Transverse colon (tissue), 4 donors: ENCODE measurements at places on chromosomes 16 and 17.

DNA sequence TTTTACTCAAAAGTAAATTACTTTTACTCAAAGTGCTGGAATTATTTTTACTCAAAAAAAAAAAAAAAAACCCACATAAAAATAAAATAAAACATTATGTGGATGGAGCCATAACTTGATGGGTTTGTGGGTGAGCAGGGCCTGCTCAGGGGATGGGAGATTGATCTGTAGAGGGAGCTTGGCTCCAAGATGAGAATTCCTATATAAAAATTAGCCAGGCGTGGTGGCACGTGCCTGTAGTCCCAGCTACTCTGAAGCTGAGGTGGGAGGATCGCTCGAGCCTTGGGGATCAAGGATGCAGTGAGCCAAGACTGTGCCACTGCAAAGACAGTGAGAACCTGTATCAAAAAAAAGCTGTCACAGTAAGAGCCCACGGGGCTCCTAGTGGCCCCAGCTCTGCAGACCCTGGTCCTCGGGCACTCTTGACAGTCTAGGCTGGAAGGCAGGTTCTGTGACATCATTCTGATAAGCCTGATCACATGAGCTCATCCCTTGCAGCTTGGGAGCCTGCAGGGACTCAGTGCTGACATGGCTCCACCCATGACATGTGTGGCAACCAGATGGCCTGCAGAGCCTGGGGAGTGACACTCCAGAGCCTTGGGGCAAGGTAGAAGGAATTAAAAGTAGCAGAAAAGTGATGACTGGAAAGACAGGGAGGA lies 42.5 kb downstream of the ST3GAL2 start:
- no peak for DNase-seq

- DNase-seq = no peak
Measured at GRCh38 chr17:19642373-19642893, 6.1 kb upstream of the ALDH3A2 start.

- no peak for DNase-seq
Measured at GRCh38 chr16:57728336-57729181, 7.0 kb upstream of the KATNB1 start.

- DNase-seq = no peak
Measured at GRCh38 chr16:72092832-72093447, 480 bp downstream of the TXNL4B start.

DNA sequence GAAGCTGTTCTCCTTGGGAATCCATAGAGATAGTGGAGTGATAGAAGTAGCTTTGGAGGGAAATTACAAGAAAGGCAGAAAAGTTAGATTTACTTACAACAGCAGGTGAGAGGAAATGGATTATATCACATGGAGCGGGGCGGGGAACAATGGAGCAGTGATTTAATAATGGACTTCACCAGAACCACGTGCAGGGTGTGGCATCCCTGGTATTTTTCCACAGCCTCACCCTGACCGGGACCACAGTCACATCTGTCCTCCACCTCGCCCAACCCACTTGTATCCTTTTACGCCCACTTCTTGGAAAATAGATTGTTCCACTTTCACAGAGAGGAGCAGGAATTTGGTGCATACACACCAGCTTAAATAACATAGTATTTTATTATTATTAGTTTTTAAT lies 15.9 kb upstream of the CYB5B start:
- DNase-seq = peak; percentile 81

DNA sequence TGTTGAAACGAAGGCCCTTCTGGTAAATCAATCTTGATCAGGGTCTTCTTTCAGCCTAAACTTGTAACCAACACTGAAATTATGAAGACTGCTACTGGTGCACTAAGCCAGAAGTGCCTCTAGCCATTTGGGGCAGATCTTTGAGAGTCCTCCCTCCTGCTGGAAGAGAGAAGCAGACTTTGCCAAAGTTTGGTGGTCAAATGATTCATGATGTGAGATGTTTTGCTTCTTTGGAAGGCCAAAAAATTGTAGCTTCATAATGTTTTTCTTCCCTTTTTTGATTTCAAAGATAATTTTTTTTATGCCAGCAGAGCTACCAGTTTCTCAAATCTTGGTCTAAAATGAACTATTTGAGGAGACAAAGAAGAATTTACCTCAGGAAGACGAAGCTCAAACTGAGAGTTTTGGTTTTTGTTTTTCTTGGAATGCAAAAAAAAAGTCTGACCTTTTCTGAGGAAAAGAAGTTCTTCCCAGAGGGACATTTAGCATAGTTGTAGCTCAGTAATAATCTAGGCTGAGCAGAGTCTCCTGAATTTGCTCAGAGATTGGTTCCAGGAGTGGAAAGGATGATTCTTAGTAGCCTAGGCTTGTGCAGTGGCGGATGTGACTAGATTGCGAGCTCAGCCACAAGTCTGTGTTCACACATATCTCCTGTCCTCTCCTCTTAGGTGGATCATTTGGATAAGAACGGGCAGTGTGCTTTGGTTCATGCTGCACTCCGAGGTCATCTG lies 50.9 kb downstream of the CYB561 start:
- DNase-seq = no peak

DNA sequence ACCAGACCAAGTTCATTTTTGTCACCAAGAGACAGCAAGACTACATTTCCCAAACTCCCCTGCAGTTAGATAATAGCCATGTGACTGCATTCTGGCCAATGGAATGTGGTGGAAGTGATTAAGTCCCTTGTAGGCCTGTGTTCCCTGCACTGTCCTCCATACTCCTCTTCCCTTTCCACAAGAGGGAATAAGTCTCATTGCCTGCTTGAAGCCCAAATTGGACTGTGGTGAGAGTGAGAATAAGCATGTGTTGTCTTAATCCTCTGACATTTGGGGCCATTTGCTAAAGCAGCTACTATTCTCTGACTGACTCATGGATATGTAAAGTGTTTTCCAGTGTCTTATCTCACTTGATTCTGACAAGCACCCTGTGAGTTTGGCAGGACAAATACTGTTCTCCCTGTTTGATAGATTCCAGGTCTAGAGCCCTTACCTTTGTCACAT lies 20.7 kb downstream of the PIK3R6 start:
- DNase-seq = no peak

DNA sequence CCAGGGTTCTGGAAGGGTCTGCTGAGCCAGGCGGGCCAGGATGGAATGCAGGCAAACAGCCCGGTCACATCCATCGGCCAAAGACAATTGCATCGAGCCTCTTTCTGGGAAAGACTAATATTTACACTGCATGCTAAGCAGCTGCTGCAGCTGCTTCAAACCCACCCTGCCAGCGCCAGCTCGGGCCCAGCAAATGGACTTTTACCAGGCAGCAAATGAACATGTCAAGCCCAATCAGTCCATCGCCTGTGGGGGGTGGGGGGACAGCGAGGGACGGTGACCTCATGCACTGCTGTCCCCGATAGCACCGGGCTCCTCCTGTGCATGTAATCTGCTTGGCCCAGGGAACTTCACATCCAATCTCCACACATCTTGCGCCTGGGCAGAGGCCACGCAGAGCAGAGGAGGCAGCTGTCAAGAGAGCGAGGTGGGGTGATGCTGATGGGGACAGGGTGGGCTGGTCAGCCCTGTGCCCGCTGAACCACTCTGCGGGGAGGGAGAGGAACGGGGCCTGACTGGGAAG lies 39.4 kb upstream of the CDH5 start:
- peak; percentile 21 for DNase-seq
